Esophagus mucosa (tissue), 1 donor: ENCODE measurements at places on chromosomes 3 and 15. TPM values are rescaled to one million over a fixed set of nuclear protein-coding genes. Genes with fewer than 3 reads are reported as not detected.

The PRTG gene
- total RNA-seq, result 0.56 TPM

DNA sequence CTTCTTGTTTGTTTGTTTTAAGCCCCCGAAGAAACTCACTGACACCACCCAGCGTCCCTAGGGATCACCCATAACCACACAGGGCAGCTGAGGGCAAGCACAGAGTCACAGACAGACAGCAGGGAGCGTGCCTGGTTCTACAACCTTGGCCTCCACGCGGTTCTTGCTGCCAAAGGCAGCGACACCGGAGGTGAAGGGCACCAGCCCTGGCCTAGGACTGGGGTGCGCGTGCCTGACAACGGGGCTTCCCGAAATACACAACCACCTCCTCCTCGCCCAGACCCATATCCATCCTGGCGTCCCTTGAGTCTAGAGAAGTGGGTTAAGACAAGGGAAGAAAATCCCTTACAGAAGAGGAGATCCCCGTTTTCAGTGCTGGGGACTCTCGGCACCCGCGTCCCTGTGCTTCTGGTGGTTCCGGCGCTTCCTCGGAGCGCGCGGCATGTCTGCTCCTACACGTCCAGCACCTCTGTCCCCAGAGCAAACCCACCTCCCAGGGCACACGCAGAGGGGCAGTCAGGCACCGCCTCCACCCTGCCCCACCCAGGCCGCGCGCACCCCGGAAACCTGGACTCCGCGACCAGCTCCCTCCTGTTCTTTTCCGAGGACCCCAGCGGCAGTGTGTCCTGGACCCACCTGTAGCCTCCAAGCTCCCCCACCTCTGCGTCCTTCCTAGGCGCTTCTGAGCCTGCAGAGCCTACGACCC is 911 bp downstream of the RFTN1 start:
- peak; percentile 52 for ATAC-seq

- no peak for ATAC-seq
These were observed 218.3 kb downstream of the CTNNB1 start for GRCh38 chr3:41417574-41417973.

DNA sequence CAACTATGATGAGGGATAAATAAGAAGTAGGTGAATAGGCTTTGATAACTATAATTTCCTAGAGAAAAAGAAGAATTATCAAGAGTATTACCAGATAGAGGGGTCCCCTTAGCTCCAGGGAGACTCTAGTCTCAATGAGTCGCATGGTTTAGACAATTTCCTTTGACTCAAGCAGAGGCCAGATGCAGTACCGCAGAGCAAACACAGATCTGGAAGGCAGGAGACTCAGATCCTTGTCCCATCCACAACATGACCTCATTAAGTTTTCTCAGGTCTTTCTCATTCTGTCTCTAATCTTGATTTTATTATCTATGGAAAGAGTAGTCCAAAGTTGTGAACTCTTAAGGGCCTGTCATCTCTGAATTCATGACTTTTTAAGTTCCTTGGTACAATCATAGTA is 987.9 kb downstream of the NTRK3 start:
- ATAC-seq, result no peak

GRCh38 chr3:116300226-116300625 is 145.1 kb downstream of the LSAMP start:
- ATAC-seq, result no peak

DNA sequence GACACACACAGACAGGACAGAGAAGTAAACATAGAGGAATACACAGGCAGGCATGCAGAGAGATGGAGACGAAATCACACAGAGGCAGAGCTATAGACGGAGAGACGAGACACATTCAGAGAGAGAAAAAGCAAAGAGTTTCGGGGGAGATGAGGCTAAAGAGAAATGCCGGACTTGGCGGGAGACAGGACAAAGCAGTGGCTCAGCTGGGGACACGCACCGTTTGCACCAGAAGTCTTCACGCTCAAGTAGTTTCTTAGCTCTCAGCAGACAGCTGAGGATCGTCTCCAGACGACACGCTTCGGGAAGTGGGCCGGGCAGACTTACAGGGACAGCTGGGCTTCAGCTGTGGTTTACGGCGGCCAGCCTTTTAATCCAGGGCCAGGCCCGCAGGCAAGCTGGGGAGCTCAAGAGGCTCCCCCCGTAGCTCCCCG is 56.2 kb upstream of the DLG1 start:
- ATAC-seq, result no peak

DNA sequence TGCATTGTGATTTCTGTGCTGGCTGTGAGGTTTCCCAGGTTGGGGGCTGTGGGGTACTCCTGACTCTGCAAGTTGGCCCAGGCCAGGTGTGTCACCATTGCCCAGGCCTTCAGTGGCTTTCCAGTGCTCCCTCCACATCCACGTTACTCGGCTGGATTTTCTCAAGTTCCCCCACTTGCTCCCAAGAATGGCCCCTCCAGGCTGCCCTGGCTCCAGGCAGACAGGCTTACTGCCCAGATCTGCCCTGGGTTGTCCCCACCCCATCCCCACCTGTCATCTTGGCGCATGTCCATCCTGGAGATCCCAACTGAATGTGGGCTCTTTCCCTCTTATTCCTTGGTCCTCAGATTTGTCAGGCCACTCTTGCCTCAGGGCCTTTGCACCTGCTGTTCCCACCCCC is 3.6 kb downstream of the APBA2 start:
- no peak for ATAC-seq

The IL1RAP gene
- 40.5 TPM for total RNA-seq

The TRIM42 gene
- total RNA-seq, result not detected

DNA sequence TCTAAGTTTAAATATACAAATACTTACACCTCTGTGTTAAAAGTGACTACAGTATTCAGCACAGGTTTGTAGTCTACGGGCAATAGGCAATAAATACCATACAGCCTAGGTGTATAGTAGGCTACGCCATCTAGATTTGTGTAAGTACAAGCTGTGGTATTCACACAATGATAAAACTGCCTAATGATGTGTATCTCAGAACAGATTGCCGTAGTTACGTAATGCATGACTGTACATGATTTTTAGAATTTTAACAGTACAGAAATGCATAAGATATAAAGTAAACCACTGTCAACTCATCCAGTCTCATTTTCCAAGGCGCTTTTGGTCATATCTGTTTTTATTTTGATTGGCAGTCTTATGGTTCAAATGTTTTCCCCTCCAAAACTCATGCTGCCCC is 365.7 kb downstream of the CTNNB1 start:
- ATAC-seq, result no peak

DNA sequence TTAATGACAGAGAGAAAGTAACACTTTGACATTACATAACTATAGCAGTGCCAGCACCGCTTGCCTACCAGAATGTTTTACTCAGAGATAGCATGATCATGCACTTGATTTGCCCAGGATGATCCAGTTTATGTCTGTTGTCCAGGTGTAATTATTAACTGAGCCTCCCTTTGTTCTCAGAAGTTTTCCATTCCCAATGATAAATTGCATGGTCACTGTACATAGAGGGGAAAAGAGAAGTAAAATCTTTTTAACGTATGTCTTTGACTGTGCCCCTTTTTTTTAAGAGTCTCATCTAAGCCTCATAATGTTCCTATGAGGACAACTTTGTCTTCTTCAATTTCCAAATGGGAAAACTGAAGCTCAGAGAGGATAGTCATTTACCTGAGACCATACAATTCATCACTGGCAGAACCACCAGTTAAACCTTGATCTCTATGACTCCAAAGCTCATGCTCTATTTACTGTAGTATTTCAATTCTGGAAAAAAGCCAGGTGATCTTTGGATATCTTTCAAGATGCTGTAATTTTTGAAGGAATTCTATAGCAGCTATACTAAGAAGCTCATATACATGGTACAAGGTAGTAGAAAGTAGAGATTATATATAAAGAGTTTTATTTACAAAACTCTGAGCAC is 25.1 kb downstream of the C3orf85 start:
- no peak for ATAC-seq

DNA sequence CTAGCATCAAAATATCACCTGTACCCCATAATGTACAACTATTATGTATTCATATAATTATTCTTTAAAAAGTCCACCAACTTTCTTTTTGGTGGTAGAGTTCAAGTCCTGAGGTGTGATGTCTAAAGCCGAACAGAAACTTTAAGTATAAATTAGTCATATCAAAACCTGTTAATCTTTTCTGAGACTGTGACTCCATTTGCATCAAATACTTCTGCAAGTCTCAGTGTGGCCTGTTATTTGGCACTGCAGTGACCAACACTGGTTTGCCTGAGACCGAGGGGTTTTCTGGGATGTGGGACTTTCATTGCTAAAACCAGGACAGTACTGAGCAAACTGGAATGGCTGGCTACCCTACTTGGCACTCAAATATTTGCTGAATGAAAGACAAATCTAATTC is 7.3 kb downstream of the NGLY1 start:
- ATAC-seq, result no peak

- no peak for ATAC-seq
These were observed 9.6 kb downstream of the DNAJB8 start for GRCh38 chr3:128456776-128457715.

The PIF1 gene
- total RNA-seq, result 6.3 TPM

DNA sequence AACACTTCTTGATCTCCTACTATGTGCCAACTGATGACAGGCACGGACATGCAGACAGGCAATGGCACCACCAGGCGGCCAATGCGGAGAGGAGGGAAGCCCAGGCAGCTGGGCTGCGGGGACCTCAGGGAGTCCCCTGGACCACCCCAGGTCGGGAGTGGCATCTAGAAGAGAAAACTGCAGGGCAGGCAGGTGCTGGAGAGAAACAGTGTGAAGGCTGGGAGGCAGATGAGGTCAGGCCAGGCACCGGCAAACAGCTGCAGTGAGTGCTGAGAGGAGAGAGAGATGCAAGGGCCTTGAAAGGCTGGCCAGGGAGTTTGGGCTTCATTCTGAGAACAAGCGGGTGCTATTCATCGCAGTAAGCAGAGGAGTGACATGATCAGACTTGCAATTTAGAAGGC is 29.1 kb downstream of the SLC6A1 start:
- ATAC-seq, result no peak

- ATAC-seq, result no peak
These were observed 226.7 kb upstream of the FEZF2 start for GRCh38 chr3:62600033-62600432.

DNA sequence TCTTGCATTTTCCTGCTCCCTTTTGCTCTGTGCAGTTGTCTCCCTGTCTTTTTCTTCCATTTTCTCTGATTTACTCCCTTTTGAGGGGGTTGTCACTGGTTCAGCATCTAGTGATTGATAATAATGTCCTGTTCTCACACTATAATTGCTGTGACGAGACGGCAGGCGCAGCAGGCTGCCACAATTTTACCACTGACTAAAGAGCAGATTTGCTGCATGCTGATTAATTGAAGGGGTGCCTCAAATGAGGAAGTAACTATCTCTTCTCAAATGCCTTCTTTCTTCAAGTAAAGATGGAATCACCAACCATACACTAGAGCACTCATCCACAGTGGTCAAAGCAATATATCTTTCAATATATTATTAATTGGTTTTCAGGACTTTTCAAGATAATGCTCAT is 219.3 kb downstream of the CBLB start:
- no peak for ATAC-seq

DNA sequence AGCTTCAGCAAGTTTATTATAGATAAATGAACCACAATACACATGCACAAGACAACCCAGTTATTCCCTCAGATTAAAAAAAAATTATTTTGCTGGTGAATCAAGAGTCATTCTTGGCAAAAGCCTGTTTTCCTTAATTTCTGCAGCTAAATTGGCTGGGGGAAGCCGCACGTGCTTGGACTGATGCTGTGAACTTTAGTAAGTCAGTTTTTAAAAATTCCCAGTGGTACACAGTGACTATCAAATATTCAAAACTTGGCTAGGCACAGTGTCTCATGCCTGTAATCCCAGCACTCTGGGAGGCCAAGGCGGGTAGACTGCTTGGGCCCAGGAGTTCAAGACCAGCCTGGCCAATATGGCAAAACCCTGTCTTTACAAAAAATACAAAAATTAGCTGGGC is 23.9 kb downstream of the EHD4 start:
- ATAC-seq, result no peak

DNA sequence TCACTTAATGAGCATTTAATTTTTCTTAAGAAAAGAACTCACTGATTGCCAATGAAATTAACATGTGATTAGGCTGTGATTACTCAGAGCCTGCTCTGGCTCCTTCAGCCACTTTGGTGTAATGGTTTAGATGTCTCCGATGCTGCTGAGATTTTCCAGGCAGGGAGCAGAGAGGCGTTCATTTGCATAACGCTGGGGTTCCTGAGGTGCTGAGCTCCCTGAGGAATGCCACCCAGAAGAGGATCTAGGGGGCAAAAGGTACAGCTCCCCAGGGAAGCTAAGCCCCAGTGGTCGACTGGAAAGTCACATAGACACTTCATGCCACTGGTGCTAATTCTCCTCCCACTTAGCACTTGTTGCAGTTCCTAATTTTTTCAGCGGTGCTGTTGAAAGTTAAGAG is 119.5 kb downstream of the USP13 start:
- ATAC-seq, result no peak

The TMEM207 gene
- not detected for total RNA-seq

DNA sequence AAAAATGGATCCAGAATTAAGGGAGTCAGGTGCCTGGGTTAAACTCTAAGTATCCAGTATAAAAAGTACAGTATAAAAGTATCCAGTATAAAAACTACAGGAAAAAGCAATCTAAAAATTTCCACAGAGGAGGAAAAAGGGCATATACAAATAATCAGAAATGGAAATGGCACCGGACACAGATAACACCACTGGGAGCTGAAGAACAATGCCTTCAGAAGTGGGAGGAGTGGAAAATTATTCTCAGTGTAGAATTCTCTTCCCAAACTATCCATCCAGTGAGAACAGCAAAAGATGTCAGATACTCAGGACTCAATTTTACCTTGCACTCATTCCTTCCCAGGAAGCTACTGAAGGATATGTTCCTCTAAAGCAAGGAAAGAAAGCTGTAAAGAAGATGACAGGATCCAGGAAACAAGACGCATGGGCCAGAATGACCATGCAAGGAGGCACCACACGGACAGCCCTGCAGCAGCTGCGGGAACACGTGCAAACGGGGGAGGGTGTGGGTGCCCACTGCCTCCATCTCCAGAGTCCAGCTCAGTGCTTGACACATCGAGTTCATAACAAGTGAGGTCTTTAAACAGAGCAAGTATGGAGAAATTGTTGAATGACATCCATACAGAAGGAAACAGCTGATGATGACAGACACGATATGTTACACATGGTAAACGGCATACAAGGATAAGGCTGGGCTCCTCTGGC is 68.5 kb downstream of the CHSY1 start:
- ATAC-seq, result no peak
